ENCODE measurements at places on chromosomes 3 and 15. TPM values are rescaled to one million over a fixed set of nuclear protein-coding genes. Genes with fewer than 3 reads are reported as not detected.

Gene TRAT1
- total RNA-seq: not detected

- peak overlapping the region; percentile 18 for H3K27ac ChIP-seq
- H3K4me1 ChIP-seq: peaks cover 18% of the 10 kb centered on the region
- no peak for DNase-seq
- H3K4me3 ChIP-seq: no peak overlapping the region
- H3K27me3 ChIP-seq: no peaks in the 10 kb centered on the region
- H3K36me3 ChIP-seq: peaks cover 18% of the 10 kb centered on the region
Measured at GRCh38 chr3:4808637-4809036, 170.6 kb upstream of the BHLHE40 start.

DNA sequence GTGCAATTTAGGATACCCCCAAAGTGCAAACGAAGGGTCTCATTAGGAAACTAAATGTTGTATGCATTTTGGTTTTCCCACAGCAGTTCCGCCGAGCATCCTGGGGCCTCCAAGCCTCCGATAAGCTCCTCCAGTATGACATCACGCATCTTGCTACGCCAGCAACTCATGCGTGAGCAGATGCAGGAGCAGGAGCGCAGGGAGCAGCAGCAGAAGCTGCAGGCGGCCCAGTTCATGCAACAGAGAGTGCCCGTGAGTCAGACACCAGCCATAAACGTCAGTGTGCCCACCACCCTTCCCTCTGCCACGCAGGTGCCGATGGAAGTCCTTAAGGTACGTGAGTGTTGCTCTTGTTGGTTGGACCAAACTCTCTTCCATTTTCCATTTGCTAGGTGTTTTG lies 120.5 kb upstream of the SAMMSON start:
- no peak overlapping the region for H3K27ac ChIP-seq
- H3K4me3 ChIP-seq: no peak overlapping the region
- H3K4me1 ChIP-seq: no peaks in the 10 kb centered on the region
- no peaks in the 10 kb centered on the region for H3K36me3 ChIP-seq

Gene SHC4
- total RNA-seq: 1.1 TPM

- peaks cover 30% of the 10 kb centered on the region for H3K4me1 ChIP-seq
- DNase-seq: no peak
- no peaks in the 10 kb centered on the region for H3K27me3 ChIP-seq
- peaks cover under 1% of the 10 kb centered on the region for H3K36me3 ChIP-seq
- no peak overlapping the region for H3K27ac ChIP-seq
Measured at GRCh38 chr15:77057685-77058084, 13.2 kb downstream of the TSPAN3 start.

DNA sequence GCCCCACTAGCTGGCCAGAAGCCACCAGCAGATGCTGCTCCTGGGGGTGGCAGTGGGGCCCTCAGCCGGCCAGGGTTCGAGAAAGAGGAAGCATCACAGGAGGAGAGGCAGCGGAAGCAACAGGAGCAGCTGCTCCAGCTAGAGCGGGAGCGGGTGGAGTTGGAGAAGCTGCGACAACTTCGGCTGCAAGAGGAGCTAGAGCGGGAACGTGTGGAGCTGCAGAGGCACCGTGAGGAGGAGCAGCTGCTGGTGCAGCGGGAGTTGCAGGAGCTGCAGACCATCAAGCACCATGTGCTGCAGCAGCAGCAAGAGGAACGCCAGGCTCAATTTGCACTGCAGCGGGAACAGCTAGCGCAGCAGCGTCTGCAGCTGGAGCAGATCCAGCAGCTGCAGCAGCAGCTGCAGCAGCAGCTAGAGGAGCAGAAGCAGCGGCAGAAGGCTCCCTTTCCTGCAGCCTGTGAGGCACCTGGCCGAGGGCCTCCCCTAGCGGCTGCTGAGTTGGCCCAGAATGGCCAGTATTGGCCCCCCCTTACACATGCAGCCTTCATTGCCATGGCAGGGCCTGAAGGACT lies 17.5 kb upstream of the APEH start:
- no peak overlapping the region for H3K4me3 ChIP-seq
- H3K27me3 ChIP-seq: no peaks in the 10 kb centered on the region
- H3K36me3 ChIP-seq: no peaks in the 10 kb centered on the region
- no peak overlapping the region for H3K27ac ChIP-seq
- DNase-seq: no peak

Gene GOLGA8M
- total RNA-seq: 33.3 TPM

DNA sequence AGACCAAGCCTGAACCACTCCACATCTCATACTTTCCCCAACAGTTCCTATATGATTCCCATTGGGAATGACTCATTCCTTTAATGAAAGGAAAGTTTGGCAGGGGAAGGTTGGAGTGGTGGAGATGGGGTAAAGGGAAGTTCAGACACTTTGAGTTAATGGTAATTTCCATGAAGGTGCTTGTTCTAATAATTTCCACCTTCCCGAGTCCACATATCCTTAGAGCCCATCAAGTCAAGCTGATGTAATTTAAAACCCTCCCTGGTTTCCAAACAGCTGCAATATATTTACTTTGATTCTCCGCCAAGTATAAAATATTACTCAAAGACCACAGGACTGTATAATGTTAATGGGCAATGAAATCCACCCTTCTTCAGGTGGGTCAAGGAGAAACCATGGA lies 95.0 kb upstream of the GALNT15 start:
- no peaks in the 10 kb centered on the region for H3K4me1 ChIP-seq
- no peaks in the 10 kb centered on the region for H3K36me3 ChIP-seq
- no peak for DNase-seq
- H3K27ac ChIP-seq: no peak overlapping the region
- H3K4me3 ChIP-seq: no peak overlapping the region

Gene LDHAL6B
- 0.27 TPM for total RNA-seq

Gene SATB1
- 59.7 TPM for total RNA-seq

- no peak for DNase-seq
- no peak overlapping the region for H3K4me3 ChIP-seq
- no peaks in the 10 kb centered on the region for H3K36me3 ChIP-seq
- no peaks in the 10 kb centered on the region for H3K4me1 ChIP-seq
- H3K27ac ChIP-seq: no peak overlapping the region
Measured at GRCh38 chr3:74617776-74618175, 3.3 kb upstream of the CNTN3 start.

- no peak for DNase-seq
- no peaks in the 10 kb centered on the region for H3K36me3 ChIP-seq
- no peaks in the 10 kb centered on the region for H3K27me3 ChIP-seq
- no peaks in the 10 kb centered on the region for H3K4me1 ChIP-seq
Measured at GRCh38 chr15:99476413-99477222, 89.2 kb upstream of the MEF2A start.

- H3K4me3 ChIP-seq: no peak overlapping the region
- H3K4me1 ChIP-seq: no peaks in the 10 kb centered on the region
- H3K36me3 ChIP-seq: no peaks in the 10 kb centered on the region
- DNase-seq: no peak
- H3K27ac ChIP-seq: no peak overlapping the region
Measured at GRCh38 chr3:160956785-160957184, 148.4 kb downstream of the B3GALNT1 start.

Gene THAP10
- 4.9 TPM for total RNA-seq

Gene BCL2A1
- total RNA-seq: 0.83 TPM

Gene DCLK3
- total RNA-seq: not detected

- H3K27me3 ChIP-seq: no peaks in the 10 kb centered on the region
- H3K36me3 ChIP-seq: peaks cover 43% of the 10 kb centered on the region
- H3K4me1 ChIP-seq: no peaks in the 10 kb centered on the region
- H3K27ac ChIP-seq: no peak overlapping the region
- DNase-seq: no peak
Measured at GRCh38 chr3:138400651-138401070, 33.8 kb upstream of the ESYT3 start.

Gene CYP1A2
- total RNA-seq: 1.3 TPM

- H3K27ac ChIP-seq: no peak overlapping the region
- no peaks in the 10 kb centered on the region for H3K36me3 ChIP-seq
- H3K4me3 ChIP-seq: no peak overlapping the region
- DNase-seq: no peak
Measured at GRCh38 chr15:88448991-88449461, 18.2 kb downstream of the MRPL46 start.

- DNase-seq: no peak
- no peaks in the 10 kb centered on the region for H3K27me3 ChIP-seq
- no peaks in the 10 kb centered on the region for H3K4me1 ChIP-seq
- H3K36me3 ChIP-seq: no peaks in the 10 kb centered on the region
- H3K27ac ChIP-seq: no peak overlapping the region
Measured at GRCh38 chr15:96959501-96959900, 629.0 kb downstream of the NR2F2 start.

Gene CPNE9
- not detected for total RNA-seq

DNA sequence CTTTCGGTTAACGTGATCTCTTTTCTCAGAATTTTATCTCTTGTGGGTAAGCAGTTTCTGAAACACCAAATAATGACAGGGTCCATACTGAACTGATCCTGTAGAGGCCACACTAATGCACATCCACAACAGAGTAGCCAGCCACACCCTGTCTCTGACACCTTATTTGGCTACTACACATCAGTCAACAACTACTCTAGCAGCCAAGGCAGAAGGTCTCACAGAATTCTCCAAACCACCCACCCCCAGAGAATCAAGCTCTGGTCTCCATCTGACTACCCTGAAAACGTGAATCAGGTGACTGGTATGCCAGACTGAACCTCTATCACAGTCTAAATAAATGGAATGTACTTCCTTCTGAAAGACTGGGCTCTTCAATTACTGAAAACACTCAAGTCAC lies 38.0 kb downstream of the EDC3 start:
- no peaks in the 10 kb centered on the region for H3K36me3 ChIP-seq
- DNase-seq: no peak
- no peak overlapping the region for H3K4me3 ChIP-seq
- peak overlapping the region; percentile 21 for H3K27ac ChIP-seq

Gene RFT1
- total RNA-seq: 16.8 TPM

Gene PRSS50
- total RNA-seq: 6.0 TPM

DNA sequence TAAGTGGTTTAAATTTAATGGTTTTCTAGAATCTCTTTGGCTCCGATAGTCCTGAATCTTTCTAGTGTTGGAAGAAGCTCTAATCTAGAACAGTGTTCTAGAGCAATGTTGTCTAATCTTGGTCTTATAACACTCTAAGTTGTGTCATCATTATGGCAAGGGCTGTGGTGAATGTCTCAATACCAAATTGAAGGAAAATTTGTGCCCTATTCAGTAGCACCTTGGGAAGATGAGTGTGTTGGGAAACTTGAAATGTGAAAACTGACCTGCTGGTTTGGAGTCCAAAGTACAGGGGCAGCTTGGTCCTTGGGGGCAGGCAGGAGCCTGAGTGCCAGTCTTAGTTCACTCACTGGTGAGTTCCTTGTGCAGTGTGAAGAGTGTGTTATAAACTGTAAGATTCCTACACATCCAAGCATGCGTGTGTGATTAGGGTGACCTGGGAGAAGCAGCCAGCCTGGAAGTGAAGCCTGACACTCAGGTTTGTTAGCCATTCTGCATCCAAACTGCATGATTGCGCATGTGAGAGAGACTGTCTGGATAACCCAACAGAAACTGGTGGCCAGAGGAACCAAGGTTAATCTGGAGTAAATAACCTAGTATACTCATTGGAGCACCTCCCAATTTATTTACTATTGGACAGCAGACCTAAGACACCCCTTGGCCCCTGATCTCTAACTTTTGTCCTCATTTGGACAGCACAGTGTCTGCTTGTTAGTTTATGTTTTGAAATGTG lies 14.6 kb downstream of the ZNF592 start:
- H3K4me1 ChIP-seq: peaks cover 45% of the 10 kb centered on the region
- no peaks in the 10 kb centered on the region for H3K36me3 ChIP-seq
- H3K27ac ChIP-seq: no peak overlapping the region
- no peak for DNase-seq
- H3K4me3 ChIP-seq: no peak overlapping the region
- no peaks in the 10 kb centered on the region for H3K27me3 ChIP-seq

GRCh38 chr15:84647726-84648125 lies 6.4 kb downstream of the WDR73 start:
- no peak for DNase-seq
- H3K27ac ChIP-seq: no peak overlapping the region
- H3K36me3 ChIP-seq: peaks cover 71% of the 10 kb centered on the region

All from thyroid gland (tissue), 4 donors.